ENCODE measurements at places on chromosomes 4 and X.

- no peak for DNase-seq
Observed at GRCh38 chr4:22122062-22122461, 173.5 kb upstream of the KCNIP4 start.

- no peak for DNase-seq
Observed at GRCh38 chrX:16484338-16484737, 165.6 kb upstream of the S100G start.

GRCh38 chr4:183783991-183784553 is 121.0 kb upstream of the STOX2 start:
- no peak for DNase-seq

- no peak for DNase-seq
Observed at GRCh38 chr4:95044324-95044837, 286.6 kb downstream of the BMPR1B start.

Measured in substantia nigra (tissue), 51 donors.